ENCODE measurements at places on chromosomes 12 and 14. TPM values are rescaled to one million over a fixed set of nuclear protein-coding genes. Genes with fewer than 3 reads are reported as not detected.

WSCD2 gene
- under 0.01 TPM for total RNA-seq

GRIP1 gene
- 0.26 TPM for total RNA-seq

GNPTAB gene
- 49.7 TPM for total RNA-seq

ACVR1B gene
- 12.4 TPM for total RNA-seq

GALNT9 gene
- 0.51 TPM for total RNA-seq

MDGA2 gene
- not detected for total RNA-seq

CAMKK2 gene
- 19.3 TPM for total RNA-seq

P2RX2 gene
- total RNA-seq, result not detected

ERP27 gene
- not detected for total RNA-seq

SLC8A3 gene
- total RNA-seq, result under 0.01 TPM

SPTB gene
- under 0.01 TPM for total RNA-seq

GPR137C gene
- 0.51 TPM for total RNA-seq

EIF2S1 gene
- total RNA-seq, result 152 TPM

ANKS1B gene
- 0.51 TPM for total RNA-seq

KRT77 gene
- total RNA-seq, result not detected

RD3L gene
- not detected for total RNA-seq

GPX2 gene
- not detected for total RNA-seq

KCNC2 gene
- total RNA-seq, result not detected

ADIPOR2 gene
- 46.1 TPM for total RNA-seq

ZNF891 gene
- total RNA-seq, result 1.2 TPM

FOXG1 gene
- not detected for total RNA-seq

KRT3 gene
- not detected for total RNA-seq

RASSF9 gene
- 0.77 TPM for total RNA-seq

PFDN5 gene
- 788 TPM for total RNA-seq

IGF1 gene
- 1.3 TPM for total RNA-seq

IAPP gene
- total RNA-seq, result not detected

LRIG3 gene
- total RNA-seq, result 65.7 TPM

RERG gene
- total RNA-seq, result 0.26 TPM

E2F7 gene
- total RNA-seq, result 4.6 TPM

TMTC2 gene
- 9.0 TPM for total RNA-seq

OR11H6 gene
- total RNA-seq, result not detected

PLEKHD1 gene
- under 0.01 TPM for total RNA-seq

CD4 gene
- 14.4 TPM for total RNA-seq

CHURC1 gene
- 47.8 TPM for total RNA-seq

CCDC197 gene
- not detected for total RNA-seq

IFNG-AS1 gene
- total RNA-seq, result not detected

KRT85 gene
- not detected for total RNA-seq

CLEC2B gene
- total RNA-seq, result 15.7 TPM

CD27 gene
- 0.17 TPM for total RNA-seq

ABCD2 gene
- 0.33 TPM for total RNA-seq

TCL1B gene
- total RNA-seq, result not detected

RHOJ gene
- total RNA-seq, result 4.1 TPM

TRHDE gene
- 7.3 TPM for total RNA-seq

HRK gene
- total RNA-seq, result under 0.01 TPM

AKAP5 gene
- total RNA-seq, result 0.17 TPM

IL22 gene
- not detected for total RNA-seq

SYCP3 gene
- 0.26 TPM for total RNA-seq
